ENCODE measurements at places on chromosomes 6 and 20.

- peak; percentile 41 for DNase-seq
These were observed 51.3 kb upstream of the REV3L start for GRCh38 chr6:111534231-111534751.

GRCh38 chr6:2517855-2518473 lies 232.8 kb downstream of the MYLK4 start:
- no peak for DNase-seq

DNA sequence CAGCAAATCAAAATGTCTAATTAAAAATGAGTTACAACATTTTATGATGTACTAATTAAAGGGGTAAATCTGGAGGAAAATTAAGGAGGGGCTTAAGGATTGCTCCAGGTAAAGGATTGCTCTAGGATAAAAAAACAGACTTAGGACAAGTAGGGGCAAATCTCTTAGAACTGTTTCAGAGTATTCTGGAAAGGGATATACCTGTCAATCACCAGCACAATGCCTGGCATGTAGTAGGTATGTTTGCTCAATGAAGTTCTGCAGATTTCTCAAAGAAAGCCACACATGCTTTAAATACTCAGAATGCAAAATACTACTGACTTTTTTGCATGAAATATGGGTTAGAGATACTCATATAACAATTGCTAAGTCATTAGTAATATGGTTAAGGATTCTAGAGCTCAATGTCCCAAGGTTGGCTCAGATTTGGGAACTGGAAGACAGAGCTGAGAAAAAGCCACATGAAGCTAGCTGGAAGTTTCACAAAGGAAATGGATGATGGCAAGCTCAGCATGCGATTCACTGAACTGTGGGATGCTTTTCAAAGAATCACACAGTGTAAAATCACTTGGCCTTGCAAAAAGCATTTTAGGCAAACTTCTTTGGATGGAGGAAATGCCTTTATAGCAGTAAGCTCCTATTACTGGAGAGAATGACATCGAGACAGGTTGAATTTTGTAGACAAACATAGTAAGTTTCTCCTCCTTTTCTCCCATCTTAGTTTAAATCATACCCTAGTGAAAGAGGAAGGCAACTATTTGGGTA lies 72.8 kb downstream of the MAP3K5 start:
- no peak for DNase-seq

DNA sequence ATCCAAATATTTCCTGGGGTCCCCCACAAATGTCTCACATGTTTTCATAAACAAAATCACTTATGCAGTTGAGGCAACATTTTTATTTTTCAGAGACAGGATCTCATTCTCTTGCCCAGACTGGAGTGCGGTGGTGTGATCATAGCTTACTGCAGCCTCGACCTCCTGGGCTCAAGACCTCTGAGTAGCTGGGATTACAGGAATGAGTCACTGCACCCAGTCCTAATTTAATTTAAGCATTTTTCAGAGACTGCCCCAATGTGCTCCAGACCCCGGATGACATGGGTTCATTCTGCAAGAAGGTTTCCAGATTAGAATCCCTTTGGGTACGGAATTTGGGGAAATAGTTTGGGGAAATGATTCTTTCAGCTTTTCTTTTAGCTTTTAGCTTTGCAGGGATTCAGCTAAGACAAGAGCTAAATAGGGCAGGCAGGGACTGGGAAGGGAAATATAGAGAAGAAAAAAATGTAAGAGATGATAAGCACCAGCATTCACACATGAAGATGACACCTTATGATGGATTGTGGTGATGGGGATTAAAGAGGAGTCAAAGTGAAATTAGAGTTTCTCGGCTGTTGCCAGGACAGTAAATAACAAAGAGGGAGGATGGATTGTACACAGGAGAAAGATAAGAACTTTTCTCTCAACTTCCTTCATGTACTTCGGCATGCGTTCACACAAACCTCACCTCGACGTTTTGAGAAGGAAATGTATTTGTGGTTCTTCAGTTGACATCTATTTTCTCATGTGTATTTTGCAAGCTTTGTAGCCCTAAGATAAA lies 169.4 kb upstream of the TAB2 start:
- DNase-seq: no peak

GRCh38 chr20:752291-752690 lies 16.0 kb downstream of the SLC52A3 start:
- DNase-seq: no peak

- DNase-seq: no peak
These were observed 27.1 kb downstream of the ULBP1 start for GRCh38 chr6:149990661-149991471.

GRCh38 chr6:169106176-169106575 lies 147.5 kb downstream of the THBS2 start:
- DNase-seq: no peak

GRCh38 chr20:60400567-60400966 lies 442.3 kb downstream of the CDH26 start:
- DNase-seq: no peak

GRCh38 chr20:33532753-33533459 lies 43.0 kb downstream of the CBFA2T2 start:
- DNase-seq: no peak

Measured in skeletal muscle cell (primary cell).